ENCODE measurements at places on chromosomes 5 and 9.

GRCh38 chr9:122382901-122383850, 12.4 kb downstream of the PTGS1 start:
- DNase-seq: no peak

GRCh38 chr9:133616643-133617405, 7.6 kb upstream of the FAM163B start:
- DNase-seq: no peak

- DNase-seq: peak; percentile 42
Measured at GRCh38 chr5:155540000-155540595, 526.5 kb downstream of the KIF4B start.

DNA sequence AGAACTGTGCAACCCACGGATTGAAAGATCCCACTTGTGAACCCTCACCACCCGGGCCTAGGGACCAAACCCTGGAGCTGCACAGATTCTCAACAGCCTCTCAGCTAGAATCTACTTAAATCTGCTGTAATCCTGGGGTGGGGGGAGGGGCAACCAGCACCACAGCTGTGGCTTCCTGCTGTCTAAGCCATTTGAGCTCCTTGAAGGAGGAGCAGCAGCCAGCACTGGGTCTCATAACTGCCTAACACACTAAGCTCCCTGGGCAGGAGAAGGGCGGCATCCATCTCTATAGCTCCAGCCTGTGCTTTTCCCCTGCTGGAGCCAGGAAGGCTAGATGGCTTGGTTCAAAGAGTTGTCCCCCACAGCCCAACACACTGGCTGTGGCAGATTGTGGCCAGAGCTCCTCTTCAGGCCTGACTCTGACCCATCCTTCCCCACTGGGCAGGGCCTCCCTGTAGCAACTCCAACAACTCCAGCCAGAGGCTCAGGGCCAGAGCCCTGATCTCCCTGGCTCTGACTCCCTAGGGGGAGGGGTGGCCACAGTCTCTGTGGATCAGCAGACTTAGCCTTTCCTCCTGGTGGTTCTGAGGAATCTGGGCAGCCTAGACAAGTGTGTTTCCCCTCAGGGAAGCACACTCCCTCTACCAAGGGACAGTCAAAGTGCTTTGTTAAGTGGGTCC, 72.0 kb upstream of the C9orf72 start:
- no peak for DNase-seq

GRCh38 chr5:6711409-6712141, 1.7 kb upstream of the TENT4A start:
- DNase-seq: no peak

DNA sequence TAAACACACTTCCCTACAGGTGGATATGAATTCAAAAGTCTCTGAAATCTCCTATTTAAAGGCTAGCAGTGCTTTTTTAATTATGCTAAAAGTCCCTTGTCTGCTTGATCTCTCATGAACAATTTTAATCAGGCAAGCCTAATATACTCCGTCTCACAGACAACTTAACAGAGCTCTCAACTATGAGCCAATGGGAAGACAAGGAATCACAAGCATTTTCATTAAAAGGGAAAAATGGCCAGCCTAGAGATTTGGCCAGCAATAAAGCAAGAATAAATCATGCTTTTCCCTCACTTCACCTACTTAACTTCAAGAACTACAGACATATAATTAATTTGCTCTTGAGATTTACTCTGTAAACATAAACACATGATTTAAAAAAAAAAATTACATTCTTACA, 78.0 kb downstream of the RFX3 start:
- no peak for DNase-seq

DNA sequence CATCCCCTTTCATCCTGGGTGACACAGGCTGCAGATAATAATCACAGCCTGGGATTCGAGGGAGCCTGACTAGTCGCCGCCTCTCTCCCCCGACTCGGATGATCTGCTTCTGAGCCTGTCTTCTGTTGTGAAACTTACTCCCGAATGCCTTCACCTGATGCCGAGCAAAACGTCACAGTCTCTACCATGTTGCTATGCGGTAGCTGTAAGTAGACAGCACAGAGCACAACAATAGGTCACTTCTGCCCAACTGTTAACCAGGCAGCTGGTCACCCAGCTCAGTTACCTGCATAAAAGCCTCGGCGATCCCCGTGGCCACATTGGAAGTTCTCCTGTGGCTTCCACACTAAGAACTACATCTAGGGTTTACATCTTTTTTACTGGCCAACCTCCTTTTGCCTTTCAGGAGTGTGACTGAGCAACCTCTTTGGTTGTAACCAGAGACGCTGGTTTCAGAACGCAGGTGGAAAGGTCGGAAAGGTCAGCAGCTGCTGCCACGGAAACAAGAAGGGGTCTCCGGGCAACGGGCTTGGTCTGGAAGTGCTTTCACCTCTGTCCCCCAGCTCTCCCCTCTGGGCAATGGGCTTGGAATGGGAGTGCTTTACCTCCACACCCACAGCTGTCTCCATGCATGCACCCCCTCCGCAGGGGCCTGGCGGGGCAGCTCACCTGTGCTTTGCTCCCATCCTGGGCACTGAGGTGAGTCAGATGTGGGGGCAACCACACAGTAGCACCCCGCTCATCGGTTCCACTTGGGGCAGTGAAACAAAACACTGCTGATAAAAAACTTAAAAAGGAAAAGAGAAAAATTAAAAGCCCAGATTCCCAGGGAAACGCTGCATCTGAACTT, 7.6 kb upstream of the PPP1R26 start:
- no peak for DNase-seq

- no peak for DNase-seq
Measured at GRCh38 chr9:114757395-114757794, 48.4 kb downstream of the TNFSF15 start.

DNA sequence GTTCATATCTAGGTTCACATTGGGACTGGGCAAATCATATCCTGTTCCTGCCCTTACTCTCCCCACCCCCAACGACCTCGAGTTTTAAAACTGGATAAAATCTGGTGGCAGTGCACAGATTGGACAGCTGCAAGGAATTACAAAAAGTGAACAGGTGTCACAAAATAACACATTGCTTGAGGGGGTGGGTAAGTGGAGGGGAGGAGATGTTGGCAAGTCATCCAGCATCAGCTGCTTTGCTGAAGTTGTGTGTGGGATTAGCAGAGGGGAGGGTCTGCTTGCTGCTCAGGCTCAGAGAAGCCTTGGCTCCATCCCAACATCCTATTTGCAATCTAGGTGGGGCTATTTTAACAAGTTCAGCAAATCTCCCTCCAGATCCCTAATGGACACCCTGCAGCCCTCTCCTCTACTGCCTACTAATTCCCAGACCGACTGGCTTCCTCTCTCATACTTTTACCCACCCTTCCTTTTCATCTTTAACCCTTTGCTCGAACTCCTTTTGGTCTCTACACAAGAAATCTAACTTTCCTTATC, 39.8 kb upstream of the SLC24A2 start:
- DNase-seq: peak; percentile 88

GRCh38 chr5:24094081-24094679, 550.6 kb downstream of the CDH10 start:
- no peak for DNase-seq

DNA sequence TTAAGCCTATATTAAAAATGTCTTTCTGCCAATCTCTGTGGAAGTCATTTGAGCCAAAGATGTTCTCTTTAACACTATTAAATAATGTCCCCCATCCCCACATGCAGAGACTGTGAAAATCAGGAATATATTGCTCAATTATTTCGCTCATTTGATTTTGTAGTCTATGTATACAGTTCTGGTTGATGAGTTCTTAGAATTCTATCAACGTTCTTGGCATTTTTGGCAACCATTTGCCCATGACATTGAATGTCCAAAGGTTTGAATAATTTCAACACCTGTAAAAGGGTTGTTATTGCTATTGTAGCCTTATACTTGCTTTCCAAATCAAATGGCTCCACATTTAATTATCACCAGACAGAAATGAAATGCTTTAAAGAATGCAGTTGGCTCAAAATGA, 536.1 kb downstream of the CAAP1 start:
- DNase-seq: no peak

DNA sequence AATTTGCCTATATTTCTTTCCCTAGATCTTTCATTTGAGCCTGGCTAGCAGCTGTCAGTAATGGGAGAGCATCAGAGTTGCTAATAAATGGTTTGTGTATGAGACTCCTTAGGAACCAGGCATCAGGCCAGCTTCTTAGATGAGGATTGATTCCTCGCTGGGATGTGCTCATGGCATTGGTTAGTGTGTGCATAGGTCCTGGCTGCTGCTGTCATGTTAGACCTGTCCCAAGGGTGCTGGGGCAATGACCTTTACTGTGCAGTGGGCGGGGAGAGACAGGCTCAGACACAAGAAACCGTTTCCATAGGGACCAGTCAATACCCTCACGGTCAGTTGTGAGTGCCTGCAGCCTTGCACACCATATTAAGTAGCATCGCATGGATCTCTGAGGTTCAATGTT, 112.3 kb upstream of the NR3C1 start:
- DNase-seq: no peak

DNA sequence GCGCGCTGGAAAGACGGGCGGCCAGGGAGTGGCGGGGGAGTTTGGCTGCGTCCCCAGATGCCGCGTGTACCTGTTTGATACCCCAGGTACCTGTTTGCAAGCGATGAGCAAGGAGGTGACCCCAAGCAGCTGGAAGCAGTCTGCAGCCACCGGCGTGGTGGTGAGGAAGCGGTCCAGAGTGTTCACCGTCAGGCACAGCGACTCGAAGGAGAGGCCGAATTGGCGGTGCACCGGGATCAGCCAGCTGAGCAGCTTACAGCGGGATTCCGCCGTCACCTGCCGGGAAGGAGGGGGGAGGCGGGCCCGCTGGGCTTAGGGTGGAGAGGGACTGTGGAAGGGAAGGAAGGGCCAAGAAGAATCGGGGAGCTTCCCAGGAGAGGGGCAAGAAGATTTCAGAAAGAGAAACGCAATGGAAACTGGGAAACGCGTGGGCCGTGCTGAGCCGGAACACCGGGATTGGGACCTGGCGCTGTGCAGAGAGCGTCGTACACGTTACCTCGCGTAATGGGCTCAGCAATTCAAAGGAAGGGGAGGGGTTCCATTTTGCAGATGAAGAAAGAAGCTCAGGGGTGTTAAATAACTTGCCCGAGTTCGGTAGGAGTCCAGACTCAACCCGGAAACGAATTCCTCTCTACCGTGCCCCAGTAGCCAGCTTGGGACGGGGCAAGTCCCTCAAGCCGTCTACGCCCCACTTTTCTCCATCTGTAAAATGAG, 980 bp downstream of the CCNO start:
- peak; percentile 40 for DNase-seq

DNA sequence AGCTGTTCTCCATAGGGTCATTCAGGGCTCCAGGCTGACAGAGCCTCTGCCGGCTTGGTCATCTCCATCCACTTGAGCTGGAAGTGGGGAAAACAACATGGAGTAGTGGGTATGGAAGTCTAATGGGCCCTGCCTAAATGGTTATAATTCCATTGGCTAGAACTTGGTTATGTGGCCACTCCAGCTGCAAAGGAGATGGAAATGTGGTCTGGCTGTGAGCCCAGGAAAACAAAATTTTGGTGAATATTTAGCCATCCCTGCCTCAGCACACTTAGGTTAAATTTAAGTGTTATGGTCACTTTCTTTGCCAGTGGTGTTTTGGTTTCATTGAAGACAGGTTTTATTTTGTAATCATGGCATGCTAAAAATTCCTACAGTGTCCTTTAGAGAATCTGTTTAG, 112.3 kb downstream of the SMARCA2 start:
- DNase-seq: no peak

GRCh38 chr9:94870793-94871558, 144.5 kb downstream of the AOPEP start:
- no peak for DNase-seq

DNA sequence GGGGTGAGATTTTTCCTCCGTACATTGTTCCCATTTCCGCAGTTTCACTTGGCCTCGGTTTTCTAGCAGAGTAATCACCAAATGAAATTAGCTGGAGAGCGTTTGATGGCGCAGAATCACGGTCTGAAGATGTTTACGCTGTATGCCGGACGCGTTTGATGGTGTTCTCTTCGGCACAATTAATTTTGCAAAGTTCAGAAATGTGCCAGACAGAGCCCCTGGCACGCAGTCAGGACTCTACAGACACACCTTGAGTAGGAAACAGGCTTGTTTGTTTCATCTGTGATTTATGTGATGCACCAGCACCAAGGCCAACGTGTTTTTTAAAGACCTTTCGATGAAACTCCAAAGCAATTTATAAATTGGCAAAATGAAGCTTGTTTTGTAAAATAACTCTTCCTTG, 863 bp upstream of the LIFR start:
- DNase-seq: no peak

DNA sequence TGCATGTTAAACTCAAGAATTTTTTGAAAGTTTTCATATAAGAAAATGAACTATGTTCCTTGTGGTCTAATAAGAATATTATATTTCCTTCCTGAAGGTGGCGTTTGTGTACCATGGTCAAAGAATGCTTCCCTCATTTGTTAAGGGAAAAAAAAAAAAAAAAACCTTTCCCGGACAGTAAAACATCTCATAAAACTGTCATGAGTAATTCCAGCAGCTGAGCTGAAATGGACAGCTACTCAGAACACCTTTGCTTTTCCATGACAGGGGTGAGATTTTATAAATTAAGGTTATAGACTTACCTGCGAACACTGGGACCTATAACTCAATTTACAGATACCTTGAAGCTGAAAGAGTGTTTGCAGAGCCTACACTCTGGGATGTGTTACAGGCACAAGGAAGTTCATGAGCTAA, 113.2 kb upstream of the RANBP3L start:
- no peak for DNase-seq

DNA sequence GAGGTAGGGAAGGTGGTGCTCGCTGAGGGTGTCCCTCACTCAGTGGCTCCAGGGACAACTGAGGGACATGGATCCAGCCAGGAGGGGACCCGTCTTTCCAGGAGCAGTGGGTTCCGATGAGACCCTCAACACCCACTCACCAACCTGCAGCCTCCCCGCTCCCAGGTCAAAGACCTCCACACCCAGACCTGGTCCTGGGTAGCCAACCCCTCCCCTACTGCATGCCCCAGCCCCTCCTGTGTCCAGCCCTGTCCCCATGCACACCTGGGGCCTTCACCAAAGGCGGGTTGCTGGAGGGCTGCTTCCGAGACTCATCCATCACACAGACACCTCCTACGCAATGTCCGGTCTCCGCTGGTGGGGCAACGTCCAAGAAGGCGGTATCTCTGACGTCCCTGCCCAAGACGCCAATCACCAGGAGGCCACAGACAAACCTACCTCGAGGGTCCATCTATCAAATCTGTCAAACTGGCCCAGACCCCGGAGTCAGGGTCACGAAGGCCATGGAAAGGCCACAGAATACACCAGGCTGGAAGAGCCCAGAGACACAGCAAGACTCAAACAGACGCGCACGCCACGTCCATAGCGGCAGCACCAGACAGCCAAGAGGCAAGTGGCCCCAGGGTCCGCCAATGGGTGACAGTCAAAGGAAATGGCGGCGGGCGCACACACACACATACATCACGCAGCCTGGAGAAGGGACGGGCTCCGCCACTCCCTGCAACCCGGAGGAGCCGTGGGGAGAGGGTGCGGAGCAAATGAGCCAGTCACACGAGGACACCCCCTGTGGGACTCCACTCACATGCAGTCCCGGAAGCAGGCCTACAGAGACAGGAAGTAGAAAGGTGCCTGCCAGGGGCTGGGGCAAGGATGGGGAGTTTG, 10.8 kb downstream of the NACC2 start:
- no peak for DNase-seq

DNA sequence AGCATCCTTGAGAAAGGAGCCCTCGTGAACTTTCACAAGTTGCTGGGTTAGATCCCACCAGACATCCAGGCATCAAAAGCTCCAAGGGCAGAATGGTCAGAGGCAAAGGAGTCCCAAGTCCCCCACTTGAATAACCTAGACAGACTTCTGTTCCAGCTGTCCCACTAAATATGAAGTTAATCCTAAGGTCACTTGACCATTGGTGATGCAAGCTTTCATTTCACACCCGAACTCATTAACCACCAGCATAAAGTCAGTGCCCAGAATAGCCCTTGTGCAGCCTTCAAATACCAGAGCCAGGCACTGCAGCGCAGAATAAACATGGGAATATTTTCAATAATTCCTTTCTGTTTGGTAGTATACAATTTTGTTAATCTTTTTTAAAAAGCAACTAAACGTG, 28.9 kb downstream of the OXCT1 start:
- no peak for DNase-seq

All from COR-L47 (cell line).